Stimulated activated CD8-positive, alpha-beta memory T cell treated with anti-CD3 and anti-CD28 coated beads, Interleukin-4, amount 100 ng/mL, for 4 hours (primary cell): ENCODE measurements at places on chromosomes 6 and 20.

GRCh38 chr6:118263921-118264486 is 284.1 kb upstream of the PLN start:
- DNase-seq, result no peak

GRCh38 chr6:19835605-19836004 is 1.6 kb upstream of the ID4 start:
- DNase-seq, result no peak

DNA sequence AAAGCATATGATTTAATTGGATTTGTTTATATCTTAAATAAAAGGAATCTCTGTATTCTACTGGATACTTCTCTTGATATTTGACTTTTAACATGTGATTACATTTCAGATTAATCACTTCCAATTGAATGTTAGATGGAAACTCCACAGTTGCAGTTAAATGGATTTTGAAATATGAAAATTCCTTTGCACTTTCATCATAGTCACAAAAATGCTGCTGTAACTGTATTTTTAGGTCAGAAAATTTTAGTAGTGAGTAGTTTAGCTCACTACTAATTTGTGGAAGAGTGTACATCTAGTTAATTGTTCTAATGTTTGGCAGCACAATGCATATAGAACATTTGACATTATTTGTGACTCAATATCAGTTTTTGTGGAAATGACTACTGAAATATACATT is 26.8 kb downstream of the PTCHD4 start:
- DNase-seq, result no peak

GRCh38 chr6:145206247-145206907 is 528.9 kb downstream of the EPM2A start:
- no peak for DNase-seq

DNA sequence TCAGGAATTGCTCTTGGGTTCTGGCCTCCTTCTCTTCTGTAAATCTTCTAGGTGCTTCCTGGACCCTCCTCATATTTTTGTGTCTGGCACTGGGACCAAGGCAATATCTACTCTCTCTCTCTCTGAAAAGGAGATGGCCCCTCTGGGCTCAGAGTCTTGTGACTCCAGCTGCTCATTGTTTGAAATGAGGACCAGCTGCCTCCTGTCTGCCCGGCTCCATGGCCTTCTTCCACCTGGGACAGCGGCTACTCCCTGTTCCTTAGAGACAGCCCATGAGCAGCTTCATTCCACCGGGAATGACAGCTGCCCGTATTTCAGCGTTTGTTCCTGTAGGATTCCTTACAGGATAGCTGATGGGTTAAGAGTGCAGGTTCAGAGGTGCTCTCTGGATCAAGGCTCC is 2.9 kb downstream of the TGM3 start:
- DNase-seq, result no peak

DNA sequence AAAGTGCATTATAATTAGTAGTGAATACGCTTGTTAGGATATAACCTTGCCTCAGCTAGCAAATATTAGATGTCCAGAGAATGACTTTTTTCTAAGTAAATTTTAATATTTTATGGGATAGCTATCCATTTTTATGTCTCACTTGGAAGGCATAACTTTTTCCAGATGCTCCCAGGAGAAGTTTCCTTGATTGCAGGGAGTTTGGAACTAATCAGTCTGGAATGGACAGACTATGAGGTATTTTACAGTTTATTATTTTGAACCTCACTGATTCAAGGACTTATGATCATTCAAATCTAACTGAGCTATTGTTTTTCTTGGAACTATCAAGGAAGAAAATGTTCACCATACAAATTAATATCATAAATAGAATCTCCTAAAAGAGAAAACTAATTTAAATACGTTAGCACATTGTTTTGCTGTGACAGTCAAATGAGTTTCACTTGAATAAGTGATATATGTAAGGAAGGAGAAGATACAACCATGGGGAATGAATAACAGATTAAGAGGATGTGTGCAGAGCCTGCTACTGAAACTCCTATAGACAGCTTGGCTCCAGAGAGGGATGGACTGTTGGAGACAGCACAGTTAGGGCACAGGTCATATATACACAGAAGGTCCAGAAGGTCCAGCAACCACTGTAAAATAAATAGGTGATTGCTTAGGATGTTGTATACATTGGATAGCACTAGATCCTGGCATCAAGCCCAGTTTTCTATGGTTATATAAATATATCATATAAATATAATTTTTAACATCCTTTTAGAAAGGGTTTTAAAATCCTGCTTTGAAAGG is 20.6 kb upstream of the LCA5 start:
- DNase-seq, result no peak

DNA sequence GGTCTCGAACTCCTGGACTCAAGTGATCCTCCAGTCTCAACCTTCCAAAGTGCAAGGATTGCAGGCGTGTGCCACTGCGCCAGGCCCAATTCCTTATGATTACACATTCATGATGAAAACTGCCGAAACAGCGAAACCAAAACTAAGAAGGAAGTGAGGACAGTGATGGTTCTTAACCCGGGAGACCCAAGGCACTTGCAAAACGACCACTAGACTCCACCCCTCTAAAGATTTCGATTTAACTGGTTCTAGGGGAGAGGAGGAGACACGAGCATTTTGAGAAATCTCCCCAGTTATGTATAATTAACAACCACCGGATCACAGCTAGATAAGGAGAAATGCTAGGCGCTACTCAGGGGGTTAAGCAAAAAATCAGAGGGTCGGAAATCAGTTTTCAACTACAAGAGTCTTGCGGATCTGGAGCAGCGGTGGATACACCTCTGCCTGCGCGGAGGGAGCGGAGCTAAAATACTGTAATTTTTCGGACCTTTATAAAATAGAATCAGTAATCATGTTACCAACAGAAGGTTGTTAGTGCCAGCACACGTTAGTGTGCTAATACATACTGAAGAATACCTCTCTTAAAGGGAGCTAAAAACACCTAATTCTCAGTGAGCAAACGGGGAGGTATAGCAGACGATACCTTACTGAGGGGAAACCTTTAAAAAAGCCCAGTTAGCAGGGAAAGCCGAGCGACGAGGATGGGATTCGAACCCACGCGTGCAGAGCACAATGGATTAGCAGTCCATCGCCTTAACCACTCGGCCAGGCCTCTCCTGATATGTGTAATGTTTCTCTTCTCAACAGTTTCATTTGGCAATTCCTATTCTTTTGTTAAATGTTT is 60.0 kb upstream of the BTN3A2 start:
- DNase-seq, result peak; percentile 42

DNA sequence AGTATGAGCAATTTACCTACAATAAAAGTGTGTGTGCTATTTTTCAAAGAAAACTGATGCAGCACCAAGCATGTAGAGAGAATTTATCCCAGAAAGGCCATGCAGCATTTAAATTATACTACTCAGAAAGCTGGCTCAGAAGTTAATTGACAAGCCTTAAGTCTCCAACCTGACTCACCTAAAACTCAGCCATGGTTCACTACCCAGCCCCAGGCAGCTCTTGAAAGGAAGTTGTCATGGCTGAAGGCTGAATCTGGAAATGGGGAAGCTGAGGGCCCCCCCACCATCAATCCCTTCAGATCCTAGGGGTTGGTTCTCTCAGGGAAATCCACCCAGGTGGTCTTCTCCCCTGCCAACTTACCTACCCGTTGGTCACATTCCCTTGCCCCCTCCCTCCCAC is 19.7 kb downstream of the PPIL6 start:
- no peak for DNase-seq

GRCh38 chr6:145707397-145707796 is 27.9 kb downstream of the EPM2A start:
- no peak for DNase-seq

DNA sequence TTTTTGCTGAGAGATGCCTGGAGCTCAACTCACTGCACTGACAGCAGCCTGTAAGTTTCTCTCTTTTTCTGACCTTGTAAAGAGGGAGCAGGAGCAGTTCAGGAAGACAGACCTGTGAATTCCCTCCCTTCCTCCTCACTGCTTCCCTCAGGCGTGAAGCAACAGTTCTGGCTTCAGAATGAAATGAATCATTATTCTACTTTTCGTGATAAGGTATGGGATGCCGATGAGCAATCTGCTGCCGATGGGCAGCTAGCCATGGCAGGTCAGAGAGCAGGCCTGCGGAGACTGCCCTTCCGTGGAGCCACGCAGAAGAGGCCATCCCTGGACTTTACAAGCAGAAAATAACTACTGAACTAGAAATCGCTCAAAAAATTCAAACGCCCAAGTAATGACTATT is 426.5 kb upstream of the RNF217 start:
- no peak for DNase-seq

GRCh38 chr6:128204616-128205015 is 303.8 kb upstream of the THEMIS start:
- DNase-seq, result no peak

GRCh38 chr6:121592261-121592935 is 157.0 kb downstream of the GJA1 start:
- no peak for DNase-seq

DNA sequence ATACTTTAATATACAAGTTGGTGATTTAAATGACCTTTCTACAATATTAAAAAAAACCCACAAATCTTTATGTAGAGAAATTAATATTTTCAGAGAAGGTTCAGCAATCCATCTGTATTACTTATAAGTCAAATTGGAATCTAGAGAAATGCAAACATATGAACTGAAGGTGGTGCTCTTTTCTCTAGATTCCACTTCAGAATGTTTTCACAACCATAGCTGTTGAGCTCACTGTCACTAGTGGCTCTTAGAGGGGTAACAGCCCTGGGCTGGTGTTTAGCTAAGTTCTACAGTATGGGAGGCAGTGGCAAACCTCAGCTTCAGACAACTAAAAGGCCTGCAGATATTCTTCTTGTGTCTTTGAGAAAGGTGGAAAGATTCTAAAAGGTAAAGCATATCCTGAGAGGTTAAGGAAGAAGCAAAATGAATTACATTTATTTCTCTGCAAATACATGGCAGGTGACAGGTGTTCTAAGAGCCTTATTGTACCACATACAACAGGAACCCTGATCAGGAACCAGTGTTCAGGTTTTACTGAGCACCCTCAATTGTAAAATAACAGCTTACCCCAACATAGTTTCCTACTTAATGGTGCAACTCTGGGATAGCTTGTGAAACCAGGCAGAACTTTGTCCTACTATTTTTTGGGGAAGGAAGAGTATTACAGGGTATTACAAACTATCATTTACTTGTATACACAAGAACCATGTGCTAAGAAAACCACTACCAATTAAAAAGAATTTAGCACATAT is 56.6 kb upstream of the SAMHD1 start:
- DNase-seq, result no peak

- no peak for DNase-seq
Measured at GRCh38 chr6:14664621-14665315, 547.2 kb downstream of the CD83 start.

DNA sequence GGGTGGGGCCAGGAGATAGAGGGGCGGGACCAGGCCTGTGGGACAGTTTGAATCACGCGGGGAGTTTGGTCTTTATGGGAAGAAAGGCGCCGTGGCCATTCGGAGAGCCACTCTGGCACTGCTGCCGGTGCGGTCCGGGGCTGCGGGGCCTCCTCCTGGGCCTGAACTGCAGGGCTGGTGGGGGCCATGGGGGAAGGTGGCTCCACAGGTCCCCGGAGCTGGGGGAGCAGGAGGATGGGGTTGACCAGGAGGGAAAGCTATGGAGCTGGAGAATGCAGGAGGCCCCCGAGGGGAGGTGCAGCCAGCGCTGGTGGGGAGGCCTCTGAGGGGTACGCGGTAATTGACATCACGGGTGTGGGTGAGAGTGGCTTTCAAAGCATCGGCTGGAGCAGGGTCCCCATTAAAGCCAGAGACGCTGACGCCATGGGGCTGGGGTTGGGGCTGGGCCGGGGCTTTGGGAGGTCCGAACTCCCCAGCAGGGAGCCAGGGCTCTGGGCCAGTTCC is 1.8 kb upstream of the BHLHE23 start:
- DNase-seq, result no peak

DNA sequence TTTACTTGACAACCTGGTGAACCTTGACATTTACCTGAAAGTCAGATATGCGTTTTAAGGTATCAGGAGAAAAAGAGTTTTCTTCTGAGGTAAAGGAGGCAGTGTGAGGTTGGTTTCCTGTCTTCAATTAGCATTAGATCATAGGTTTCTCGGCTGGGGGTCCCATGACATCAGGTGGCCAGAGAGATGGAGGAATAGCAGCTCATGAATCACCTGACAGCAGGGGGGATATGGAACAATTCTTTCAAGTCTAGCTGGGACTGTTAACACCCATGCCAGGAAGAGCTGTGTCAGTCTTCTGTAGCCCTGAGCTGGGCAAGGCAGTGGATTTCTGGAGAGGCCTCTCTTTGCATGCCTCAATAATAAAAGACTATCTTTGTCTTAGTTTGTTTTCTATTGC is 108.0 kb upstream of the TMEM170B start:
- no peak for DNase-seq

DNA sequence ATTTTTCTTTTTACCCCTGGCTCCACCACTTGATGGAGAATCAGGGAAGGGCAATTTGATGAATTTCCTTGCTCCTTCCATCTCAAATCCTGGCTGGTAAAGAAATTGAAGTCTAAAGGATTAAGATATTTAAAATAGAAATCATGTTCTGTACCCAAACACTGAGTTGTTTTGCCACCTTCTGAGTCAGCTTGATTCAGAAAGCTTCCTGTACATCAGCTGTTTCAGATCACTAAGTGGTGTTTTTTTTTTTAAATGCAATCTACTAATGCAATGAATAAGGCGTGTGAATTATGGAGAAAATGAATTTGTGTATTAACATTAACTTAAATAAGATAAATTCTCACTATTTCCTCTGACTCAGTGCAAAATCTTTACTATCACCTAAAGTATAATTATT is 11.5 kb upstream of the POPDC3 start:
- no peak for DNase-seq

- DNase-seq, result no peak
Measured at GRCh38 chr6:139081471-139081870, 52.9 kb downstream of the ABRACL start.

DNA sequence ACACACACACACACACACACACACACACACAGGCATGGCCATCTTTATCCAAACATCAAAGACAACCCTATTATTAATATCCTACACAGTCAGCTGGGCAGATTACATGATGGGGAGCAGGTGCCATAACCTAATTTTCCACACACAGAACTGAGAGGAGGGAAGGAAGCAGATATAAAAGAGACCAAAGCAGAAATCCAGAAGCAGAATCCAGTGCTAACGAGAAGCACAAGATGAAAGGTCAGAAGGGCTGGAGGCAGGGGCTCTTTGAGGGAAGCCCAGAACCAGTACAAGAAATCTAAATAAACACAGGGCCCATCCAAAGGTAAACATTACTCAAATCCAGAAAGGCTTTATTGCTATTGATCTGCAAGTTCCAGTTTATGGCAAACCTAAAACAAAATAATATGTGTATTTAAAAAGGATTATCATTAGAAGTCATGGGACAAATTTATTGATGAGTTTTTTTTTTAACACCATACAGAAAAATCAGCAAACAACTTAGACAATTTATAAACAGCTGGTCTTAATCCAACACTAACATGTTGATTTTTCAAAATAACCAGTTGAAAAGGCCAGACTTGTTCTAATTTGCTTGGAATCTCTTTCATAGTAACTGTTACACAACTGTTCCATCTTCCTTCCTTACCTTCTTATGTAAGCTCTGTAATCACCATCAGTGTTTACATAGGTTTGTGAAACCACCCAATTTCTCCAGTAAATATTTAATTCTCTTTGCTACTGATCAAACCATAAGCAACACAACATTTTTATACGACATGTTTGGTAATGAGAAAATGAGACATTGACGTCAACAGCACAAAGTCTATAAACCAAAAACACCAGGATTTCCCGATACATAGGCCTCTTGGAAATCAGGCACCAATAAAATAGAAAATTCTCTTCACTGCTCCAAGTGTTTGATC is 34.2 kb downstream of the SLC23A2 start:
- no peak for DNase-seq

GRCh38 chr6:81734081-81734480 is 18.4 kb downstream of the TENT5A start:
- DNase-seq, result no peak
